ENCODE measurements at places on chromosomes 16 and 17. TPM values are rescaled to one million over a fixed set of nuclear protein-coding genes. Genes with fewer than 3 reads are reported as not detected.

DNA sequence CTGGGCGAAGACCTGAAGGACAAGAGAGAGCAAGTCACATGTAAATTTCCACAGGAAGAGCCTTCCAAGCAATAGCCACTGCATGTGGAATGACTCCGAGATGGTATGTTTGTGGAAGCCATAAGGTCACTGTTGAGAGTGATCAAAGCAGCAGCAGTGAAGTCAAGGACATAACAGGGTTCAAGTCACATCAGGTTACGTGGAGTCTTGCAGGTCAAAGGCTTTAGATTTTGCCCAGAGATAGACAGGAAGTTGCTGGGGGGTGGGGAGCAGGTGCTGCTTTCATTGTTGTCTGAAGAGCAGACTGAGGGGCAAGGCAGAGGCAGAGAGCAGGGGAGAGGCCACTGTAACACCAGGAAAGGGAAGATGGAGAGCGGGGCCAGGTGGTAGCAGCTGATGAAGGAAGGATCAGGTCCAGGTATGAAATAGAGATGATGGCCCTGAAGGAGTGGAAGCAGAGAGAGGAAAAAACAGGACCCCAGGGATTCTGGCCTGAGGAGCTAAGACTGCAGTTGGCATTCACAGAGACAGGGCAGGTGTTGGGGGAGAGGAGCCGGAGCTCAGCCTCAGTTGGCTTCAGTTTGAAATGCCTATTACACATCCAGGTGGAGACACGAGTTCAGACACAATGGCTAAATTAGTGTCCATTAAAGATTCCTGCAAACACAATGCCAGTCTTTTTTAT is 129.3 kb upstream of the AXIN2 start:
- DNase-seq: no peak

GRCh38 chr16:30526137-30526822 is at the start of gene ZNF768:
ZNF768 (minus strand) TSS chr16:30526566; CDS start chr16:30526413, 153 bp downstream.
- no peak for DNase-seq

GRCh38 chr17:16085066-16085699 is 85.6 kb downstream of the TTC19 start:
- no peak for DNase-seq

DNA sequence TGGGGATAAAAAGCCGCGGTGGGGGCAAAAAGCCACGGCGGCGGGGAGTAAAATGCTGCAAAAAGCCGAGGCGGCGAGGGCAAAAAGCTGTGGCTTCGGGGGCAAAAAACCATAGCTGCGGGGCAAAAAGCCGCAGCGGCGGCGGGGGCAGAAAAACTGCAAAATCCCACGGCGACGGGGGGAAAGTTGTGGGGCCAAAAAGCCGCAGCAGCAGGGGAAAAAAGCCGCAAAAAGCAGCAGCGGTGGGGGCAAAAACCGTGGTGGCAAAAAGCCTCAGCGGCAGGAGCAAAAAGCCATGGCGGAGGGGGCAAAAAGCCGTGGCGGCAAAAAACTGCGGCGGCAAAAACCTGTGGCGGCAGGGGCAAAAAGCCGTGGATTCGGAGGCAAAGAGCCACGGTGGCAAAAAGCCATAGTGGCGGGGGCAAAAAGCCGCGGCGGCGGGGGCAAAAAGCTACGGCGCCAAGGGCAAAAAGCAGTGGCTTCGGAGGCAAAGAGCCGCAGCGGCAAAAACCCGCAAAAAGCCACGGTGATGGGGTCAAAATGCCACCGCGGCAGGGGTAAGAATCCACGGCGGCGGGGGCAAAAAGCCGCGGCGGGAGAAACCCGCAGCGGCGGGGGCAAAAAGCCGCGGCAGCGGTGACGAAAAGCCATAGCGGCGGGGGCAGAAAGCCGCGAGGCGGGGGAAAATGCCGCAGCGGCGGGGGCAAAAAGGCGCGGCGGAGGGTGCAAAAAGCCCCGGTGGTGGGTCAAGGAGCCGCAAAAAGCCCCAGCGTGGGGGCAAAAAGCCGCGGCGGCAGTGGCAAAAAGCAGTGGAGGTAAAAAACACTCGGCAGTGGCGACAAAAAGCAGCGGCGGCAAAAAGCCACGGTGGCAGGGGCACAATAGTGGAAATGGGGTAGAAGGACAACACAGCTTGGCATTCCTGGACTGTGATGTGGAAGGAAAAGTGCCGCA is 192.8 kb downstream of the SHCBP1 start:
- DNase-seq: no peak

GRCh38 chr16:82681592-82681991 is 54.8 kb downstream of the CDH13 start:
- DNase-seq: no peak

DNA sequence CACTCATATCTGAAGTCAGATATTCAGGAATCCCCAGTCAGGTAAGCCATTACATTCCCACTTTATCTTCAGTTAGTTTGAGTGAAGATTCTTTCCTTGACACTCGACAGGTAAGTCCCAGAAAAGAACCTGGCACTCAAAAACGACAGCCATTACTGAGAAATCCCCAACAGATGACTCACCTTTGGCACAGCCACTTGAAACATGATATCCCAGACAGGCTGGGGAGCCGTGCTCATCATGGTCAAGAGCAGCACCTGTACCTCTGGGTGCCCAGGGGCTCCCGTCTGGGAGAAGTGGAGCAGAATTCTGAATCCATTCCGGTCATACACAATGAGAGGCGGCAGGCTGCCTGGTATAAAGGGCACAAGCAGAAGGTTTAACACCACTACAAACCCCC is 16.8 kb upstream of the COG7 start:
- no peak for DNase-seq

GRCh38 chr17:50783193-50783660 is 15.9 kb upstream of the ANKRD40CL start:
- DNase-seq: peak; percentile 78

DNA sequence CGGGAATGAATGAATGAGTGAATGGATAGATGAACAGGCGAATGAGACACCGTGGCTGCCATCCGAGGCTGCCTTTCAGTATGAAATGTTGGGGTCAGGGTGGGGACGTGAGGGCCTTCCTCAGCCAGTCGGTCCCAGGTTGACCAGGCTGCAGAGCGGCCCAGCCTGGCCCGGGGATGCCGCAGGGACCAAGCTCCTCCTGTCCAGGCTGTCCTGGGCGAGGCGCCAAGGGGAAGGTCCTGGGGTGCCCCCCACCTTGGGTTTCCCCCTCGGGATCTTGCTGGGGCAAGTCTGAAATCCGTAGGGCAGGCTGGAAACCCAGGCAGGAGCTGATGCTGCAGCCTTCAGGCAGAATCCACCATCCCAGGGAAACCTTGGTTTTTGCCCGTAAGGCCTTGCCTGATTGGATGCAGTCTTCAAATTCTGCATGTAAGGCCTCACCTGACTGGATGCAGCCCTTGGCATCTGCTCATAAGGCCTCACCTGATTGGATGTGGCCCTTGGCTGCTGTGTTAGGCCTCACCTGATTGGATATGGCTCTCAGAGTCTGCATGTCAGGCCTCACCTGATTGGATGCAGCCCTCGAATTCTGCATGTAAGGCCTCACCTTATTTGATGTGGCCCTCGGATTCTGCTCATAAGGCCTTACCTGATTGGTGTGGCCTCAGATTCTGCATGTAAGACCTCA is 61.7 kb upstream of the ZNF469 start:
- no peak for DNase-seq

DNA sequence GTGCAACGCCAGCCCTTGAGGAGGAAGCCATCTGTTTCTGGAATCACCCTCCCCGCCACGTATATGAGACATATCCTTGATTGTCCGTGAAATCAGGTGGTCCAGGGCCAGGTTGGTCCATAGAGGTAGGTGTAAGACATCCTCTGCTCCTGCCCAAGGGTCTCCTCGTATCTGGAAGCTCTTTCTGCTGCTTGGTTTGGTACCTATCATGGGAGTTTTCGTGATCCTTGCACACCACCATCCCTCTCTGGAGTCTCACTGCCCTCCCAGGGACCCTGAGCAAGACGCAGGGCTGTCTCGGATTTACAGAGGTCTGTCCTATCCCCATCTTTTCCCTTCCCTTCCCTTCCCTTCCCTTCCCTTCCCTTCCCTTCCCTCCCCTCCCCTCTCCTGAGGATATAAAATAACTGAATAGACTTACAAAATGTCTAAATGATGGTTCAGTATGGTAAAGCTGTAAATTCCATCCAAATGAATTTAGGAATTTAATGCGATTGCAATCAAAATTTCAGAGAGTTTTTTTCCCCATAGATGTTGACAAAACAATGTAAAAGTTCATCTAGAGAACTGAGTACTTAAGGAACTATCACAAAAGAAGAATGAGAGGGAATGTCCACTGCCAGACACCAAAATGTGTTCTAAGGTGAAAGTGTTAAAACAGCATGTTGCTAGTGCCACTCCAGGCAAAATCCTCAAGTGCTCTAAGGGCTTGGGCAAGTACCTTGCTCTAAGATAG is 2.0 kb upstream of the CCDC42 start:
- DNase-seq: no peak

DNA sequence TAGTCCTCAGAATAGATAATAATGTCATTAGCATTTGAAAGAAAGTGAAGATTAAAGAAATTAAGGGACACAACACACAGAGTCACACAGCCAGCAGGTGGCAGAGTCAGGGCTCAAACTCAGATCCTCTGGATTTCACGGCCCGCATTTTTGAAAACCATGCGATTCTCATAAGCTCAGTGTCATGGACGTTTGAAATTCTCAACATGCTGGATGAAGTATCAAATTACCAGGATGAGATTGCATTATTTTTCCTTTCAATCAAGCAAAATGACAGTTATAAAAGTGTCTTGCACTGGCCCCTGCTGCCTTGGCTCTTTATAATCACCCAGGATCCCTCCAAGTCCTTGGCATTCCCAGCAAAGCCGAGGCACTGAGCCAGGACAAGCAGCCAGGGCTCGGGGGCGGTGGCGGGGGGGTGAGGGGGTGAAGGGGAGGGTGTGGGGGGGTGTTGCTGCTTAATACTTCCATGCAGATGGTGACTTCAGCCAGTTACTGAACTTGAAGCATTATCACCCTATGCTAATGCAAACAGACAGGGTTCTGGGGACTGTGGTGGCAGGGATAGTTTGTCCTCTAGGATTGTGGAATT is 6.6 kb upstream of the BMERB1 start:
- peak; percentile 86 for DNase-seq

- no peak for DNase-seq
Observed at GRCh38 chr16:22239131-22239805, 33.2 kb downstream of the EEF2K start.

GRCh38 chr16:9556949-9557665 is 465.7 kb downstream of the HAPSTR1 start:
- DNase-seq: no peak

- no peak for DNase-seq
Observed at GRCh38 chr16:73193464-73193863, 145.5 kb upstream of the ZFHX3 start.

DNA sequence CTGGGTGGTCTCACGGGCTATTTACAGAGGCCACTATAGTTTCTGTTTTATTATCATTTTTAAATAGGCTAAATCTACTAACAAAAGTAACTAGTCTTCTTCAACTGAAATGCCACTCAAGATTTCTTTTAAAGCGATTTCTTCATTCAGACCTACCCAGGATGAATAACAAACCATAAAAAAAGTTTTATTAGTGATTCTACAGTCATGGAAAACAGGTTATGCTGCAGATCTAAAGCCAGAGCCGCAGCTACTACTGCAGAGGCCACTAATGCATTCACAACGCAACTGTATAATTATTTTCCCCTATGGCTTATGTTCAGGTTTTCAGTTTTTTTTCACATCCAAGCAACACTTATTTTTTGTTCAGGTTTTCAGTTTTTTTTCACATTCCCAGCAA is 136.2 kb upstream of the AXIN2 start:
- no peak for DNase-seq

The SLC16A11 gene
- polyA plus RNA-seq: 0.30 TPM

The SOX8 gene
- polyA plus RNA-seq: 34.1 TPM

The BRICD5 gene
- 5.0 TPM for polyA plus RNA-seq

The OTOP2 gene
- polyA plus RNA-seq: not detected

Data from muscle of back (tissue), 13 donors.